Vagina (tissue), 2 donors: ENCODE measurements at places on chromosomes 1 and 21. TPM values are rescaled to one million over a fixed set of nuclear protein-coding genes. Genes with fewer than 3 reads are reported as not detected.

GRCh38 chr1:172185211-172185610 is 235.3 kb upstream of the C1orf105 start:
- DNase-seq = no peak

GRCh38 chr1:37290718-37291117 is 183.7 kb upstream of the ZC3H12A start:
- DNase-seq = no peak

GRCh38 chr1:63327417-63328054 is 5.2 kb downstream of the FOXD3 start:
- DNase-seq = no peak

- DNase-seq = no peak
These were observed 60.6 kb upstream of the LMO4 start for GRCh38 chr1:87268111-87268510.

GRCh38 chr1:228095938-228096337 is 7.2 kb downstream of the C1orf35 start:
- no peak for DNase-seq

Gene CASQ1
- not detected for total RNA-seq

- DNase-seq = no peak
These were observed 127.4 kb upstream of the DEPDC1 start for GRCh38 chr1:68624233-68624632.

GRCh38 chr1:53687901-53688300 is 51.1 kb downstream of the GLIS1 start:
- DNase-seq = no peak

Gene LCE1B
- total RNA-seq = not detected

DNA sequence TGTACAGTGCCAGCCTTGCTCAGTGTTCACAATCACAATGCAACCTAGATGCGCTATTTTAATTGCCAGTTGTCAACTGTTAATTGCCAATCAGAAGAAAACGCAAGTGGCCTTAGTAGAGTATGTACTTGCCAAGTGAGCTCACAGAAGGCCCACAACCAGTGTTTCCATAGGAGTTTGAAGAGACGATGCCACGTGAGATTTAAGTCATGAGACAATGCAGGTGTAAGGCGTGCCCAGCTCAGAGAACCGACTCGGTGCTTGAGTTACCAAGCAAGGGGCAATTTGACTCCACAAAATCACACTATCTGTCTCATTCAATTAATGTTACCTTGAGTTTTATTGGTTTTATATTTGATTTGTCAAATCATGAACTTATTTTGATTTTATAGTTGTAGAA is 65.6 kb downstream of the TEX35 start:
- DNase-seq = no peak

DNA sequence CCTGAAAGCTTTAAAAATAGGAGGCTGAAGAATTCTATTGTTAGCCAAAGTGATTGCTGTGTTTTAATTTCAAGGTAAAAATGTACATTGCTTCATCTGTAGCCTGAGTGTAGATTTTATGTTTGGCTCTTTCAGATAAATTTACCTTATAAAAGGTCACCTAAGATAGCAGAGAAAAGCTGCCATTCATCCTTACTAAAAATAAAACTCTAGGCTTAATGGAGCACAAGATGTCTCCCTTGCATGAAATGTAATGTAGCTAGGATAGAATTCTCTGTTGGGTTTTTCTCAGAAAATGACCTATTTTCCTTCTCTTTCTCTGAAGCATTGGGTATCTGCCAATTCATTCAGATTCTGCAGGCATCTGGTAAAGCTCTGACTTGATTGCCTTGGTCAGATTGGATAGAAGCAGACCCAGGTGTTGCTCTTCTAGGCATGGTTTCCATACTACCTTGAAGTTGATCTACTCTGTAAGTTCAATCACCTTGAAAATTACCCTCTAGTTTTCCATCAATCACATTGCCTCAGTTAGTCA is 176.6 kb upstream of the GORAB start:
- no peak for DNase-seq

Gene BCAN
- 2.0 TPM for total RNA-seq

Gene IGSF5
- total RNA-seq = not detected

DNA sequence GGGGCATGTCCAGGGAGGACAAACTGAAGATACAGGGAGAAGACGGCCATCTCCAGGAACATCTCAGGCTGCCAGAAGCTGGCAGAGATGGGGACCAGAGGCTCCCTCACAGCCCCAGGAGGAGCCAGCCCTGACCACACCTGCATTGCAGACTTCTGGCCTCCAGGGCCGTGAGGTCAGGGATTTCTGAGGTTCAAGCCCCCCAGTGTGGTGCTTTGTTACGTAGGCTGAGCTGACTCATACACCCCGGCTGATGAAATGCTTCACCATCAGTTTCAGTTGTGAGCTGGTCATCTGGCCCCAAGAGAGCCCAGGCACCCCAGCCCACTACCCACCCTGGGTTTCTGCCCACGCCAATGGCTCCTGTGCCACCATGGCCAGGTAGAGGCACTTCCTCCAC is 106.4 kb downstream of the SIK1 start:
- no peak for DNase-seq

DNA sequence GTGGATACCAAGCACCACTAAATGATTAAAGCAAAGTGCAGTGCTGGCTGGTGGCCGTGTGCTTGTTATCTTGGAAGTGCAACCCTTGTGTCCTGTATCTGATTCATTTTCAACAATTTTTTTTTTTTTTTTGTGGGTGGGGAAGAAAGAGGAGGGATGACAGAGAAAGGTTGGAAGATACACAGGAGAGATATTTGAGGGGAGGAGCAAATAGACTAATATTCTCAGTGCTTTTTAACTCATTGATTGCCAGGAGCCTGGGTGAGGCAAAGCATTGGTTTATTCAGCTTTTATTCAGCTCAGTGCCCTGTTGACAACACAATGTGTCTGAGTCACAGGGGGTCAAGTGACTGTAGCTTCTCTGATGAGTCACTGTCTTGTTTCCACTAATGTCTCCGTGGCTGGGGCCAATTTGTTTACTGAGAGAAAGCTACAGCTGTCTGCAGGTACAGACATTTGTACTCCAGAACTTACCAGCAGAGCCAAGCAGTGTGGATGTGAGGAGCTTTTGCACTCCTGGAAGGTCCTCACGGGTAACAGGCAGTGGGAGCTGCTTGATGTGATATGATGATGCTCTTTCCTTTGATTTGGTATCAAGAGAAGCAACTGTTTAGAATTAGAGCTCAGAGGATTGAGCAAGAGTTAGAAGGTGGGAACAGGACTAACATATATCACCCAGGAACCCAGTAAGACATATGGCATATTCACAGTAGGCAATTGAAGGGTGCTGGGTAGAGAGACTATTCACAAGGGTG is 23.6 kb upstream of the DNM3 start:
- DNase-seq = no peak

Gene C1orf185
- not detected for total RNA-seq

GRCh38 chr1:43065191-43065590 is 106.5 kb upstream of the SLC2A1 start:
- no peak for DNase-seq

GRCh38 chr1:68751723-68752122 is 254.8 kb upstream of the DEPDC1 start:
- no peak for DNase-seq

Gene GBP6
- total RNA-seq = 23.1 TPM

GRCh38 chr1:236516929-236517704 is 6.7 kb upstream of the LGALS8 start:
- no peak for DNase-seq

- DNase-seq = no peak
These were observed 159.5 kb downstream of the SLC45A1 start for GRCh38 chr1:8477166-8477982.

Gene CAPN8
- 0.49 TPM for total RNA-seq

Gene NCF2
- 12.5 TPM for total RNA-seq

DNA sequence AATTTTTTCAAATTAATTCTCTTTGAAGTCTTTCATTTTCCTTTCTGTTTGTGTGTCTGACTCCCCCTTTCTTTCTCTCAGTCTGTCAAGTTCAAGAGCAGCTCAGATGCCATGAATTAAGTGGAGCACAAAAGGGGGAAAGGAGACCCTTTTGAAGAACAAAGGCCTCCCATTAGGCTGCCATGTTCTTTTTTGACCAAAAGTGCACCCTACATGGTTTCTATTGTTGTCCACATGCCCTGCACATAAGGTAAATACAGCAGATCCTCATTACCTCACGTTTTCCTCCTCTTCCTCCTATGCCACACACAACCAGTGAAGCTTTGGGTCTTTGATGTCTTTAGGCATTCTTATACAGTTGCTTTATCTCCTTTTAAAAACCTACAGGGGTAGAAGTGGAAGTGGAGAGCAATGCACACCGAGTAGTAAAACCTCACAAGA is 47.7 kb downstream of the POU2F1 start:
- DNase-seq = no peak

Gene A3GALT2
- not detected for total RNA-seq

DNA sequence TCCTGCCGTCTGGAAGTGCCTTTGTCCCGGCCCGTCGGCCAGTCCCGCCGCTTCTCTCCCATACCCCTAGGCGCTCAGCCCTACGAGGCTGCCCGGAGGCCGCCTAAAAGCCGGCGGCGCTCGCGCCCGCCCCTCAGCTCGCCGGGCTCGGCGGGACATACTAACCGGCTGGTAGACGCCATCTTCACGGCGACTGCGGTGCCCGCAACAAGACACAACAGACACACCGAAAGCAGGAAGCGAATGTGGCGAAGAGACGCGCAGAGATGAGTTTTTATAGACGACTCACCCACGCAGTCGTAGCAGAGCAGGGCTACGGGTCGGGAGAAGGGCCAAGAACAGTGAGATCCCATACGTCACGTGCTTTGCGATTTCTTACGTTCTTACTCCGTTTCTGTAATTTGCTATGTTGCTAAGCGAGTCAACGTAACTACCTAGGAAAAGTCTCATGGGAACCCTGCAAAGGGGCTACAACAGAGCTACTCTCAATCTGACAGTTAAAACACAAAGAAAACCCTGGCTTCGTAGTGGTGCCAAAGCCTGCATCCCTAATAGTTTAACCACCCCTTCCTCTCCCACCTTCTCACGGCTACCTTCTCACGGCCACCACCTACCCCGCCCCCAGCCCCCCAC is at the start of gene GTF2B:
TSS of gene GTF2B (minus strand) at position 250 of the 633 bp plus-strand sequence. CDS start at position 182, 68 bp downstream.
- no peak for DNase-seq

- no peak for DNase-seq
These were observed 18.2 kb downstream of the RXRG start for GRCh38 chr1:165426745-165427144.

Gene CBR3
- total RNA-seq = 45.2 TPM

DNA sequence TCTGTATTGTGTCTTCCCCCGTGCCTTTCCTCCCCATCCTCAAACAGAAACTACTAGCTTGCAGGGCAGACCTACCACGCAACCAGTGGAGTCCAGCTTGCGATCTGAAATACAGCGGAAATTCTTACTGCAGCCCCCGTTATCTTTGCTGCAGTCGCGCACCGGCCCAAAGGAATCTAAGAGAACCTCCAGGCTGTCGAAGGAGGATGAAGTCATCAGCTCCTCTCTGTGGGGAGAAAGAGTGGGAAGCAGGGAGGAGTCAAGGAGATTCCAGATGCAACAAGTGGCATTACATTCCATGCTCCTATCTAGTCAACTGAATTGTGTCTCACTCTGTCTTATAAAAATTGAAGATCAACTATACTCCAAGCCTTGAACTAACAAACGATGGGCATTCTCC is 206.9 kb downstream of the ASTN1 start:
- DNase-seq = no peak

GRCh38 chr21:31236528-31236927 is 107.5 kb downstream of the TIAM1 start:
- no peak for DNase-seq

- no peak for DNase-seq
These were observed 655 bp downstream of the COL6A1 start for GRCh38 chr21:45982092-45982757.

Gene SIPA1L2
- 48.9 TPM for total RNA-seq

GRCh38 chr21:42578034-42578433 is 64.4 kb downstream of the SLC37A1 start:
- no peak for DNase-seq

Gene SLC16A4
- total RNA-seq = 6.4 TPM

Gene TPTE
- total RNA-seq = not detected

GRCh38 chr21:43600642-43601402 is 58.5 kb downstream of the HSF2BP start:
- DNase-seq = no peak

DNA sequence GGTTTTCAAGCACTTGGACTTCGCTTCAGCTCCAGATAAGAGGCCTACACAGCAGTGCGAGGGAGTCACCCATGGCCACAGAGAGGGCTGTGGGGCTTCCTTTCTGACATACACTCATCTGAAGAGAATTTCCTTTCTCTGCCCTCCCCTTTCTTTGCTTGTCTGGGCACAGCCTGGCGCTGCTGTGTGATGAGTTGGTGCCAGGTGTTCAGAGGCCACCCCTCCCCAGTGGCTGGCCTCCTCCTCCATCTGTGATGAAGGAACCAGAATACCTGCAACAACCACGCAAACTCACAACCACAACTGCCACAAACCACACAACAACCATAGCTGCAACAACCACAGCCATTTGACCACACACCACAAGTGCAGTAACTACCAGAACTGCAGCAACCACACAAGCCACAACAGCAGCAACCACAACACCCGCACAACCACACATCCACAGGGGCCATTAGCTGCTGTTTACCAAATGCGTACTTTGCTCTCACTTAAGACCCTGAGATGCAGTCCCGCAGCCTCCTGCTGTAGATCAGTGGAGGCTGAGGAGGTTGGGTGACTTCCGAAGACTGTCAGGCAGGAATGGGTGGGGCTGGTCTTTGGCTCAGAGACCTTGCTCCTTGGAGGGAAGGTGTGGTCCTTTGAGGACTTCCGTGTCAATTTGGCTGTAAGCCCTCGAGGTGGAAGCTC is 71.1 kb downstream of the IER5 start:
- DNase-seq = no peak
